ENCODE measurements at places on chromosomes 7 and 10.
A peak's percentile ranks its signal among the peaks of the same experiment; 100 is the strongest.

DNA sequence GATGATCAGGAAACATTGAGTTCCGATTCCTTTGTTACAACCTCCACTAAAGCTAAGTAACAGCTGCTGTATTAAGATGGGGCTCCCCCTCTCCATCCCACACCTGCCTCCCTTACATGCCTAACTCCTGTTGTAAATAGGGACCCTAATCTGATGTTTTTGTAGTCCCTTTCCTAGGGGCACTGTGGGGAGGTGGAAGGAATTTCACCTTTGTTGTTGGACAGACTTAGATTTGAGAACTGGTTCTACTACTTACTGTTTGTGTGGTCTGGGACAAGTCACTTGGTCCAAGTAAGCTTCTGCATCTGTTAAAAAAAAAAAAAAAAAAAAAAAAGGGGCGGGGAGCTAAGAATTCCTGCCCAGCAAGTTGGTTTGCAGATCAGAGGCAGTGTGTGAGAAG is 42.6 kb downstream of the KIAA1217 start:
- DNase-seq = no peak

GRCh38 chr10:27241010-27241651 is 534 bp upstream of the ACBD5 start:
- no peak for DNase-seq

GRCh38 chr7:34187798-34188307 is 282.5 kb downstream of the BMPER start:
- DNase-seq = no peak

- no peak for DNase-seq
Observed at GRCh38 chr10:34002896-34003295, 668.4 kb upstream of the NRP1 start.

GRCh38 chr10:59465088-59465487 is 102.7 kb upstream of the FAM13C start:
- DNase-seq = no peak

DNA sequence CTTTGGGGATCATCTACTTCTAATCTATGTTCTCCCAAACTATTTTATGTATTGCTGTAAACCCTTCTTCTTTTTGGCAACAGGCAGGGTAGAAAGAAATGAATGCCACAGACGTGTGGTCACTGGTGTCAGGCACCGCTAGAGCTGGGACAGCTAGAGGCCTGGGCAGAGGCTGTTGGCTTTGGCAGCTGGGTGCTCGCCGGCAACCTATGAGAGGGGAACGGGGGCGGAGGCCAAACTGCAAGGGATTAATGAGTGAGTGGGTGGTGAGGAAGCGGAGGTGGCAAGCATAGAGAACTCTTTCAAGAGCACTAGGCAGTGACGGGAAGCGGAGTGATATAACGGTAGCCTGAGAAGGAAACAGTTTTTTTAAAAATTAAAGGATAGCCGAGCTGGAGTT is 78.5 kb downstream of the CREB5 start:
- DNase-seq = no peak

- no peak for DNase-seq
Observed at GRCh38 chr10:92327445-92328433, 36.8 kb downstream of the MARCHF5 start.

DNA sequence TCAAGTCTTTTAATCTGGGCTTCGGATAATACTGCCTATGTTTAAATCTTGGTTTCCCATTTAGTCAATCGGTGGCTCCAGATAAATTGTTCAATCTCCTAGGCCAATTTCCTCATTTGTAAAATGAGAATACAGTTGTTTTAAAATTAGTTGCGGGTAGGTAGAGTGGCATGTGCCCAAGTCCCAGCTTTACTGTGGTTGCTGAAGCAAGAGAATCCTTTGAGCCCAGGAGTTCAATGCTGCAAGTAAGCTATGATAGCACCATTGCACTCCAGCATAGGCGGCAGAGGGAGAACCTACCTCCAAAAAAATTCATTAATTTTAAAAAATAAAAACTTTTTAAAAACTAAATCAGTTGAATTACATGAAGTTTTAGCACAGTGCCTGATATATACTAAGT is 7.3 kb downstream of the RNF216 start:
- no peak for DNase-seq

DNA sequence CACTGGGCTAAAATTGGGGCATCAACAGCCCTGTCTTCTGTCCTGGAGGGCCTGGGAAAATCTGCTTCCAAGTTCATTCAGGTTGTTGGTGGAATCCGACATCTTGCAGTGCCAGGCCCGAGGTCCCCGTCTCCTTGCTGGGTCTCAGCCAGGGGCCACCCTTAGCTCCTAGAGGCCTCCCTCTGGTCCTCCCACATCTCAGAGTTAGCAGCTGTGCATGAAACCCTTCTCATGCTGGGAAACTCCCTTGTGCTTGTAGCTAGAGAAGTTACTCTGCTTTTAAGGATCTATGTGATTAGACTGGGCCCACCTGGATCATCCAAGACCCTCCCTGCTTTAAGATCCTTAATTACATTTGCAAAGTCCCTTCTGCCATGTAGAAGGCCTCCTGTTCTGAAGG is 15.3 kb downstream of the HIP1 start:
- no peak for DNase-seq

DNA sequence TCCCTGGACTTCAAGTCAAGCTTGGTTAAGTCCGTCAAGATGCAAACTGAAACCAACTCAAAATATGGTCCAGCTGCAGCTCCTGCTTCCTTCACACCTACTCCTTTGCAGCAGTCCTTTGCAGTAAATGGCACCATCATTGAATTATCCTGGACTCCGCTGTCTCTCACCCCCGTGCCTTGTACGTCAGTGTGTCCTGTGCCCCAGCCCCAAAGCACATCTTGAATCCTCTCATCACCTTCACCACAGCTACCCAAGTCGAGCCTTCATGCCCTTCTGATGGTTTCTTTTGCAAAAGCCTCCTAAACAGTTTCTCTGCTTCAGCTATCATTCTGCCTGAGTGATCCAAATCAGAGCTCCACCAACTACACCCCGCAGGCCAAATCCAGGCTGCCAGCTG is 88.4 kb upstream of the LEP start:
- DNase-seq = no peak

DNA sequence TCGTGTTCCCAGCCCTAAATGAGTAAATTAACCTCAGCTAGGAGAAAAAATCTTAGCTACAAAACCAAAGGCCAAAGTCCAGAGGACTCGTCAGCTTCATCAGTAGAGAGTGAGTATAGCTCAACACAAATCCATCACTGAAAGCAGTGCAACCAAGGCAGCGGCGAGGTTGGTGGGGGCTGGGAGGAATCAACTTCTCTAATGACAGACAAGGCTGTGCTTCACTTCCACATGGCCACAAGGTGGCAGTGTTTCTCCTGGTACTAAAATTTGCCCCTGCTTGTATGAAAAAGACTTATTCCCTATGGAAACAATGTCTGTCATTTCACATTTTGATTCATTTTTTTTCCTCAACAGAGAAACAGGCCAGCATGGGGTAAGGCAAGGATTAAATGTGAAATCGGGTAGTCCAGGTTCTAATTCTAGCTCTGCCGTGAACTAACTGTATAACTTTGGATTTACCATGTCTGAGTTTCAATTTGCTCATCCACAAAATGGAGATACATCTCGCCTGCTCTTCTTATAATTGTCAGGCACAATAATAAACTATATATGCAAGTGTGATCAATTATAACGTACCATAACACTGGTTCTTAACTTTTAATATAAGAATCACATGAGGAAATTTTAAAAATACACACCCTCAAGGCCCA is 39.3 kb downstream of the FAS start:
- DNase-seq = no peak

GRCh38 chr7:8274589-8274988 is 12.6 kb upstream of the ICA1 start:
- DNase-seq = no peak

GRCh38 chr10:43287056-43288007 is 20.5 kb upstream of the RASGEF1A start:
- DNase-seq = no peak

DNA sequence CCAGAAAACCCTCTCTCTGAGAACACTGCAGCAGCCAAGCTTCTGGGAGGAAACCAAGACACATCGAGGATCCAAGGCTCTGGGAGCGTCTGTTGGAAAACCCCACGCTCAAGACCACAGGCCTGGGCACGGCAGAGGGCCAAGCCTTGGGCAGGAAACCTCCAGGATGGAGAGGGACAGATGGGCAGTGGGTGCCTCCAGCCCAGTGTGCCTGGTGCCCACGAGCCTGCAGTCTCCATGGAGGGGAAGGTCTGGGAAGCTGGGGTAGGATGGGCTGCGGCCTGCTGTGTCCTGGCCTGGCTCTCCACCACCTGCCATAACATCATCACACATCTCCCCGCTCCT is 96.1 kb downstream of the FAM53B start:
- no peak for DNase-seq

DNA sequence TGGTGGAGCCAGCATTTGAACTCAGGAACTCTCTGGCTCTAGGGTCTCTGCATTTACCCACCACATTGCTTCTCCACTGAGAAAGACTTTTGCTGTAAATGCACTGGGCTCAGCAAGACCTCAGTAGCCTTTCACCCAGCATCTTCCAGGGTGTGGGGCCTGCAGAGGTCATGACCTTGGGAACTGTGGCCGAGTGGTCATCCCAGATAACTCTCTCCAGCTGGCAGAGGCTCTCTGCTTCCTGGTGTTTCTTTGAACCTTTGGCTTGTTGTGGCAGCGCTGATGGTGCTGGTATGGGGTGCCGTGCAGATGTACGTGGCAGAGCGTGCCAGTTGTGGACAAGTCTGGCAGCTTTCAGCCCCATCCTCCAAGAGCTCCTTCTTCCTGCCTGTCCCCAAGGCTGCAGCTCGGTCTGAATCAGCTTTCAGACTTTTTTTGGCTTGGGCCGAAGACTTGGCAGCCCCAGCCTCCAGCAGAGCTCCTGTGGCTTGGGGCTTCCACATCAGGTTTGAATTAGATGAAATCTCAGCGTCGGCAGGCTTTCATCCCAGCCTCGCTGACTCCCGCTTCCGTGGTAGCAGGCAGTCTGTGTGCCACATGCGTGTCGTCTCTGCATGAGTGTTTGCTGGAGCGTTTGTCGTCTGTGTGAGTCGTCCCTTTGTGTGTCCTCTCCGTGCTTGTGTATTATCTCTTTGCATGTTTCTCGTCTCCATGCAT is 21.5 kb downstream of the ADAMTS14 start:
- no peak for DNase-seq

GRCh38 chr7:129438839-129439651 is 4.8 kb downstream of the STRIP2 start:
- DNase-seq = peak; percentile 57

Measured in activated naive CD4-positive, alpha-beta T cell treated with anti-CD3 and anti-CD28 coated beads, Interleukin-2, amount 50 U/mL, for 72 hours (primary cell).